H4 (cell line): ENCODE measurements at places on chromosomes 6 and 20. TPM values are rescaled to one million over a fixed set of nuclear protein-coding genes. Genes with fewer than 3 reads are reported as not detected.

The INSM1 gene
- total RNA-seq, result 0.14 and 0.18 TPM in 2 replicates

The GRIK2 gene
- total RNA-seq, result 1.4 and 2.9 TPM in 2 replicates

- no peak for DNase-seq
Measured at GRCh38 chr20:41748756-41749582, 130.8 kb upstream of the CHD6 start.

The SS18L1 gene
- 3.3 TPM in 2 replicates for total RNA-seq

- no peak for DNase-seq
Measured at GRCh38 chr6:152173321-152173720, 365.8 kb downstream of the ESR1 start.

DNA sequence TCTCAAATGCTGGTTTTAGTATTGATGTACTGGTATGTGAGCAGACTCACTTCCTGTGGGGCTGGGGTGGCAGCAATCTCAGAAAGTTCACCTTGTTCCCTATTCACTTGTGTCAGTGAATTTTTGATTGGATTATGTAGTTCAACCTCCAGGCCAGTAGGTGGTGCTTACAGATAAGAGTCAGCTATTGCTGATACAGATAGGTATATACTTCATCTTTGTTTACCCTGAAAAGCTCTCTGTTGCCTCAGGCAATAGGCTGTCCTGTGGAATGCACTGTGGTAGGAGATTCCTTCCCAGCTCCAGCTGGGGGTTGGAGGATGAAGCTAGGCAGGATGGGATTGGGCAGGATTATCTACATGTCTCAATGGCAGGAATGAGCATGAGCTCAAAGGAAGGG lies 851.2 kb upstream of the EYS start:
- DNase-seq, result peak; percentile 49

The DLK2 gene
- total RNA-seq, result 12.6 and 13.7 TPM in 2 replicates

The RIPPLY2 gene
- total RNA-seq, result not detected in 2 replicates

The TMEM200A gene
- 1.2 and 1.9 TPM in 2 replicates for total RNA-seq

DNA sequence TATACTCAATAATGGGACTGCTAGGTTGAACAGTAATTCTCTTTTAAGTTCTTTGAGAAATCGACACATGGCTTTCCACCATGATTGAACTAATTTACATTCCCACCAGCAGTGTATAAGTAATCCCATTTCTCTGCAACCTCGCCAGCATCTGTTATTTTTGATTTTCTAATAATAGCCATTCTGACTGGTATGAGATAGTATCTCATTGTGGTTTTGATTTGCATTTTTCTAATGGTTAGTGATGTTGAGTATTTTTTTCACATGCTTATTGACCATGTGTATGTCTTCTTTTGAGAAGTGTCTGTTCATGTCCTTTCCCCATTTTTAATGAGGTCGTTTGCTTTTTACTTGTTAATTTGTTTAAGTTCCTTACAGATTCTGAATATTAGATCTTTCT lies 66.5 kb downstream of the STK4 start:
- DNase-seq, result no peak

DNA sequence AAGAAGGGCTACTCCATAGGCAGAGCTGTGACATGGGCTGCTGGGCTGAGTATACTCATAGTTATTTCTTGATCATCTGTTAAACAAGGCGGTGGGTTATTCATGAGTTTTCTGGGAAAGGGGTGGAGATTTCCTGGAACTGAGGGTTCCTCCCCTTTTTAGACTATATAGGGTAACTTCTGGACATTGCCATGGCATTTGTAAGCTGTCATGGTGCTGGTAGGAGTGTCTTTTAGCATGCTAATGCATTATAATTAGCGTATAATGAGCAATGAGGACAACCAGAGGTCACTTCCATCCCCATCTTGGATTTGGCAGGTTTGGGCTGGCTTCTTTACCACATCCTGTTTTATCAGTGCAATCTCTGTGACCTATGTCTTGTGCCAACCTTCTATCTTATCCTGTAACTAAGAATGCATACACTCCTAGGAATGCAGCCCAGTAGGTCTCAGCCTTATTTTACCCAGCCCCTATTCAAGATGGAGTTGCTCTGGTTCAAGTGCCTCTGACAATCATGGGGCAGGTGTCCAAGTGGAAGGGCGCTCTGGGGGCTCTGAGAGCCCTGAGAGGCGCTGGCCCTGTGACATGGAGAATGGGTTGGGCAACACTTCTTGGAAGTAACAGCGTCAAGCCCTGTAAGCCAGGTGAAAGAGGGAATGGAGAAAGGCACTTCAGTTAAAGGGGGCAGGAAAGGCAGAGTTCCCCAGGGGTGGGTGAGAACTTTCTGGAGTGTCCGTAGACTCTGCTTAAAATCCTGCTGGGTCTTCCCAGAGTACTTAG lies 354.2 kb upstream of the SULF2 start:
- DNase-seq, result peak; percentile 74

- DNase-seq, result no peak
Measured at GRCh38 chr6:43298565-43299337, 691 bp downstream of the SLC22A7 start.

- DNase-seq, result no peak
Measured at GRCh38 chr20:45670139-45670538, at the start of gene WFDC11. WFDC11 (minus strand) TSS chr20:45670239; CDS start chr20:45650600, 19,639 bp downstream.

DNA sequence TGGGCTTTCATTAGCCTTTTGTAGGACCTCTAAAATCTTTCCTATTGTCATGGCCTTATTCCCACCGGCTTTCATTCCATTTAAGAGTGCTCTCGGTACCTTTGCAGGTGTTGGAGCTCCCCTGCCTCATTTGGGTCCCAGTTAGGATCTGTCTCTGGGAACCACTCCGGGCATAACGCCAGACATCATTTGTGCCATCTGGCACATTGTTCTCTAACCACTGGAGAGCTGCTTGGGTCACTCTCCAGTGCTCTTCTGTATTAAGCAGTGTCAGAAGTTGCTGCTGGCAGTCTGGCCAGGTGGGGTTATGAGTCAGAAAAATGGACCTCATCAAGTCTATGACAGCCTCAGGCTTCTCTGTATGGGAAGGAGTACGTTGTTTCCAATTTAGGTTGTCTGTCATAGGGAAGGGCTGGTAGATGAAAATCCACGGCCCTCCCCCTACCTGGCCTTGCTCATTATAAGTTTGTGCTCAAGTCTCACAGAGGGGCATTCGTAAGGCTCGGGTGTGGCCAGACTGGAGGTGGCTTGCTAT lies 62.9 kb upstream of the MOCS1 start:
- no peak for DNase-seq

DNA sequence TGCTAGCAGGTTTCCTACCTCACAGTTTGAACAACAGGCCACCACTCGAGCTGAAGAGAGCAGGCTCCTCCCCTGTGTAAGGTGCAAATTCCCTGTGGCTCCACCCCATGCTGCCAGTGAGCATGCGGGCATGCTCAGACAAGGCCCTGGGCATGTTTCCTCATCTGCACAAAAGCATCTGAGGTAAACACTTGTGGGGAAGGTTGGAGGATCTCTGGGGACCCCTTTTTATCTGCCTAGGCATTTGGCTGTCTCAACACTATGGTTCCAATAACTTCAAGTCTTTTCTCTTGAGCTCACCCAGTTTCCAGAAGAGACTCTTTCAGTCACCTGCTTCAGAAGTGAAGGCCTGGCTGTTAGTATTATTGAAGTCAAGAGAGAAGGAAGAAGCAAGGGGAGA lies 9.4 kb downstream of the C6orf58 start:
- DNase-seq, result no peak

GRCh38 chr20:62066983-62067433 lies 1.3 kb upstream of the TAF4 start:
- DNase-seq, result no peak

DNA sequence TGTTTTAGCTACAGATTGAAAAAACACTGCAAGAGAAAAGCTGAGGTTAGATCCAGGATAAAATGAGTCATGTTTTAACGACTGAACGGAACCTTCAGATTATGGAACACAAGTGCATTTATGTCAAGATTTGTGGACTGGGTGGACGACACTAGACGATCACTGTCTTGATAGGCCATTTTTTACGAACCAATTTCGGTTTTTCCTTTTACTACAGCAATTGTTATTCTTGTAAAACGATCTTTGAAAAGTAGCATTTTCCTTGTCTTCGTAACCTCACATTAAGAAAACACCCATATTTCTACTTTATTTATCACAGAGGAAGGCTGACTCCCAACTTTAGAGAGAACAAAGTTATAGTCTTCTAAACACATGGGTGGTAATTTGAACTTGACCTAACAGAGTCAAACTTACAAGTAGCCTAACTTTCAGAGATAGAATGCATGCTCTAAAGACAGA lies 294.2 kb upstream of the TCF21 start:
- DNase-seq, result no peak
